PC-3 (cell line): ENCODE measurements at places on chromosomes 3 and 15. TPM values are rescaled to one million over a fixed set of nuclear protein-coding genes. Genes with fewer than 3 reads are reported as not detected.

DNA sequence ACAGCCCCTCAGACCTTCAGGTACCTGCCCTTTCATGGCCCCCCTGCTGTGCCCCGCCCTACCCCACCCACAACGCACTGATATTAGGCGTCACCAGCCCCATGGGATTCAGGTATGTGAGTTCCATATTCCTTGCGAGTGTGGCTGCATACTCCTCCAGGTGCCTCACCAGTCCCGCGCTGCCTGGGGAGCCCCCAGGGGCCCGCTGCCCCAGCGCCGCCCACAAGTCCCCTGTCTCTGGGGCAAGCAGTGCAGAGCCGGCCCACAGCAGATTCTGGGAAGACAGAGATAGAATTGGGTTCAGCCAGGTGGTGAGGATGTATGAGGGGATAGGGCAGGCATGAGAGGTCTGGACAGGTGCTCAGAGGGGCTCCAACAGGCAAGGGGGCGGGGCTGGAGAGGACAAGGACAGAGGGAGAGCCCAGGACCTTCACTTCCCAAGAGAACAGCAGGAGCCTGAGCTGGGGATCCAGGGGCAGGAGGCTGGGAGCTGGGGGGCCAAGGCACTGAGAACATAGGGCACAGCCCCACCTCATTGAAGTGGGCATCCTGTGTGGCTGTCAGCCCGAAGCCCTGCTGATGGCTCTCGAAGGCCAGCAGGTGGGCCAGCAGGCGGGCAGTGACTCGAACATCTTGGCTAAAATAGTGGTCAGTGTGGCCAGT lies 13.1 kb upstream of the SLC26A6 start:
- DNase-seq, result no peak

DNA sequence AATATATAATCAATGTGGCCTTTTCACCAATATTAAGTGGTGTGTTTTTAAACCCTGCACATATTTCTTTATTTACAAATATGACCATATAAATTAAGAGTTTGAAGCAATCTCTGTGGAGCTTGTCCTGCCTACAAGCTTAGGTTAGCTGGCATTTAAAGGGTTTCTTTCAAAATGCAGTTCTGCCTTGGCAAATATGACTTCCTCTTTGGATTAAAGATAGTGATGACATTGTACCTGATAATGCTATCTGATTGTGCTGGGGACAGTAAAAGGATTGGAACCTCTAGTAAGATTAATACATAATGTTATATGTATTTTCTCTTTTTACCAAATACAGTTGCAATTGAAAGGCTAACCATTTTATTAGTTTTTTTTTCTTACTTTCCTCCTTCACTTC lies 249.1 kb downstream of the OTOL1 start:
- no peak for DNase-seq

- no peak for DNase-seq
Measured at GRCh38 chr3:86162521-86162920, 828.4 kb downstream of the VGLL3 start.

- no peak for DNase-seq
Measured at GRCh38 chr15:67193223-67193990, 61.1 kb downstream of the AAGAB start.

DNA sequence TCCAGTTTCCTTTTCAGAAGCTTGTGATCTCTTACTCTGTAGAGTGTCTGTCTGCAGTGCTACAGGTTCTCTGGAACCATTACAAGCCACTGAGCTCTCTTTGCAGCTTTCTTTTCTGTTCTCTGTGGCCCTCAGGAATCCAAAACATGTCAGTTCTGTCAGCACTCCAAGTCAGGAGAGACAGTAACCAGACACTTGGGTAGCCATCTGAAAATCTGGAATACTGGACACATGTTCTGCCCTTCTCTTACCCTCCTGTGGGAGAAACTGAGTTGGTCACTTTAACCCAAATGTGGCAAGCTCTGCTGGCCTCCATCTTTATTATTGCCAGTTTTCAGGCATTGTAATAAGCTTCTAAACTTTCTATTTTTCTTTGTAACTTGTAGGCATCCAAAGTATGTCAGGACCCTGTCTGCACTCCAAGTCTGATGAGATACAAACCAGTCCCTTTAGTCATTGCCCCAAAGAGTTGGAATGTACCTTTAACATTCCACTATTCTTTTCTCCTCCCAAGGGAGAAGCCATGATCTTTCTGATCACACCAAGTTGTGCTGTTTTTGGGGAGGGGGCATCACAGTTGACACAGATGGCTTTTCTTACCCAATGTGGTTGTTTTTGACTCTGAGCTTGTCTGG lies 183.7 kb downstream of the DPH6 start:
- DNase-seq, result no peak

DNA sequence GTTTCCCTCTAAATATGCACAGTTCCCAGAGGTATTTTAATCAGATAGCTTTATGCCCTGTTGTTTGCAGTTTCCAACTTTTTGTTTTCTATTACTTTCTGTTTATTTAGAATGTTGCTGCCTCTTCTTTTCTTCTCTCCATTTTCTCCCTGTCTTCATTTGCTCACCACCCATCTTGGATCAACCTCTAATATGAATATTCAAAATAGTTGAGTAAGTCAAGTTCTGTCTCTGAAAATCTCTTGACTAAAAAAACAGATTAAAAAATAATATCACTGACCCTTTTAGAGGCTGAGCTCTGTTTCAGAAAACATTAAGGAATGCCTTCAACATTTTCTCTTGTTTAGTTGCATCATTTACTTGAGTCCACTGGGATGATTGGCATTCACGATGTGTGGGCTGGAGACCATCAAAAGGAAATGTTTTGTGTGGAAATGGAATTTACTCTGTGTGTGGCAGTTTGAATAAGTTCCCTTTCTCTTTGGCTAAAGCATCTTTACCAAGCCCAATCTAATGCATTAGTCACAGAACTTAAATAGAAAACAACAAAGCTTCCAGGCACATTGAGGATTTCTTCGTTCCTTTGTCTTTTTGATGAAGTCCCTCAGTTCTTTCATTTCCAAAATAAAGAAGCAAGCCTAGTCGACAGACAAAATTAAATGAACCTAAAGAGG lies 633.9 kb upstream of the TGFBR2 start:
- no peak for DNase-seq

GRCh38 chr3:17078926-17079465 lies 194.2 kb downstream of the PLCL2 start:
- DNase-seq, result no peak

- no peak for DNase-seq
Measured at GRCh38 chr3:128987302-128988100, 6.4 kb downstream of the CFAP92 start.

- no peak for DNase-seq
Measured at GRCh38 chr15:38609097-38609738, 44.6 kb upstream of the RASGRP1 start.

DNA sequence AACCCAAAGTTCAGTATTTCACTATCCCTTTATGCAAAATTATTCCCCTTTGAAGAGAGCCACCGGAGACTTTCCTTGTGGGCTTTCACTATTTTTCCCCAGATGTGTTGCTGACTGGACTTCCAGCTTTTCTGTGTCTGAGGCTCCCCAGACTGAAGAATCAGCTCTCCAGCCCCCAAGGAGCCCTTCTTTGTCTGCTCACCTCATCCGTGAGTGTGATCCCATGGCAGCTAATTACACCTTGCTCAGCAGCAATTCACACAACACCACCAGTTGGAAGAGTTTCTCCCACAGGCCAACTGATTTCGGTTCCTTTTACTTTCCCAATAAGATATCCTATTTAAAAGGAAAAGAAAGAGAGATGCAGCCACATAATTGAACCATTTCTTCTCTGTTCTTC lies 249.5 kb upstream of the TRIM42 start:
- DNase-seq, result no peak

DNA sequence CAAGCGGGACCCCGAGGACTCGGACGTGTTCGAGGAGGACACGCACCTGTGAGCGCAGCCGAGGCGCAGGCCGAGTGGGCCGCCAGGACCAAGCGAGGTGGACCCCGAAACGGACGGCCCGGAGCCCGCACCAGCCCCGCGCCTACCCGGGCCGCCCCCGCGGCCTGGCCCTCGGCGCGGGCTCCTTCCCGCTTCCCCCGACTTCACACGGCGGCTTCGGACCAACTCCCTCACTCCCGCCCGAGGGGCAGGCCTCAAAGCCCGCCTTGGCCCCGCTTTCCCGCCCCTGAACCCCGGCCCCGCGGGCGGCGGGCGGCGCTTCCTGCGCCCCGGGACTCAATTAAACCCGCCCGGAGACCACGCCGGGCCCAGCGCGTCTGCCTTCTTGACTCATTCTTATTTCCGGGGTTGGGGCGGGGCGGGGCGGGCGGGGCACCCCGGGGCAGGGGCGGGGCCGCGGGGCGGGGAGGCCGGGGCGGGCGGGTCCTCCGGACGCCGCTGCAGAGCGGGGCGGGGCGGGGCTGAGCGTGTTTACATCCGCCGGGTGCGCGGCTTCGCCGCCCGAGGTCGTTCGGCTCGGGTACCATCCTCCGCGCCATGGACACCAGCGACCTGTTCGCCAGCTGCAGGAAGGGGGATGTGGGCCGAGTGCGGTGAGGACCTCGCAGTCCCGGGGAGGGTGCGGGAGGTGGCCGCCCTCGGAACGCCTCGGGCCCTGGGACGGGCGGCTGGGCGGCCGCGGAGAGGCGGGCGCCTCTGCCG lies at the start of gene ABTB1:
Gene ABTB1, plus strand, starts transcription at position 524 of the 762 bp plus-strand sequence. Its CDS starts 74 bp downstream, at position 598.
- peak; percentile 65 for DNase-seq

DNA sequence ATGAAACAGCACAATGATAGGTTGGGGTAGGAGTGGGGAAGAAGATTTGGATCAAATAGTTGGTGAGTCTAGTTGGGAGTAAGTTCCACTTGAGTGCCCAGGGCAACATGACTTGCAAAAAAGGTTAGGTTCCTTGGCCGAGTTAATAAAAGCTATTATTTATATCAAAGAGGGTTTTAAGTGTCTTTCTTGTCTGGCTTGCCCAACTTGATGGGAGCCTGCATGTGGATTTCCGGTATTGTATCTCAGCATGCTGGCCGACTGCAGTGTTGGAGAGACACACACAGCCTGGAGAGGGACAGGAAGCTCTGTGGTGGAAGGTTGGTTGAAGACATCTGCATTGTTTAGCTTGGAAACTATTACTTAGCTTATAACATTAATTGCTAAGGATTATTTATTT lies 449.5 kb upstream of the TBL1XR1 start:
- no peak for DNase-seq

DNA sequence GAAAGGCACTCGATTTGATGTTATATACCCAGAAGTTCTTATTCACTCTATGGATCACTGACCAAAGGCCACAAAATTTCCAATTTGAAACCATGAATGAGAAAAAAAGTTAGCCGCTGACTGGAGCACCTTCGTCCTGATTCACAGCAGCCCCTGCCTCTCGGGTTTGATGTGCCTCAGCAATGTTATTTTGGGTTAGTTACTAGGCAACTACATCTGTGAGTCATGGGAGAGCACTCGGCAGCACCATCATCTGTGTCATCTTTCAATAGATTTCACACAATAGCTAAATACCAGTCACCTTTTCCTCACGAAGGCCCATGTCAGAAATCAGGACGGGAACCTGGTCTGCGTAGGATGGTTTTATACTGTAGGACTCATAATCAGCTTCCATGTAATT lies 269.2 kb downstream of the ZBBX start:
- DNase-seq, result peak; percentile 65

DNA sequence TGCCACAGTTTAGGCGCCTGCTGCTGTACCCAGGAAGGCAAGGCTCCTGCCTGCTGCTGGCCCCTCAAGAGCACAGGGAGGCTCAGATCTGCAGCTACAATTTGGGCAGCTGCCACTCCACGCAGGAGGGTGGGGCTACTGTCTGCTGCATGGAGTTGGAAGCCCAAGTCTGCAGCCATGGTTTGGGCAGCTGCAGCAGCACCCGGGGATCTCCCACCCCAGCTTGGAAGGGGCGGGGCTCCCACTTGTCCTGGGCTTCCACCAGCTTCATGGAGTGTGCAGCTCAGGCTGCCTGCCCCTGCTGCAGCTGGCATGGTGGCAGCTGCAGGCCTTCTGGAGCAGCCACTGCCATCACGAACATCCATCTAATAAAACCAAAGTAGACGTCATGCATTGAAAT lies 512.9 kb downstream of the PYDC2 start:
- no peak for DNase-seq

DNA sequence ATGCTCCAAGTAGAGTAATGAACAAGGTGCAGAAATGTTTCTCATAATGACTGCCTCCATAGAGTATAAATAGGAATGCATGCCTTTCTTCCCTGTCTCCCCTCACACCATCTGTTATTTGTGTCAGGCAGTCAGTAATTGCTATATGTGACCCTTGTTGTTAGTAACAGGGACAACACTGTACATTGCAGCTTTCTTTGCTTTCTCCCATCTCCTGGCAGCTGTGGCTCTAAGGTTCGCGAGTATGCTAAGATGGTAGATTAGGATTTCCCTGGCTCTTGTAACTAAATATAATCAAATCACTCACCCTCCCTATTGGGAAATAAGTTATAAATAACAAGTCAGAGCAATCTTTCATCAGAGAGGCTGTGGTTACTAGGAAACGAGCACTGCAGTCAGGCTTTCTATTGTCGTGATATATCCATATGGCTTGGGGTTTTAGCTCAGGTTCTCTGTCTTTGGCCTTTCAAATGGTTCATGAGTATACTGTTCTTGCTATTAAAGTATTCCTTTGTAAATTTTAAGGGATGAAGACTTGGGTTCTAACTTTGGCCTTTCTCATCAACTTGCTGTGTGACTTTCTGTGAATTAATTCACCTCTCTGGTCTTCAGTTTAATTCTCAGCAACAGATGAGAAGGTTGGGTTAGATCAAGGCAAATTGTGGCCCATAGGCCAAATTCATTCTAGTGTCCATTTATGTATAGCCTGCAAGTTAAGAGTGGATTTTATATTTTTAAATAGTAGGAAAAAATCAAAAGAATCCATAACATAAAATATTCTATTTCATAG lies 8.1 kb upstream of the MINDY4B start:
- DNase-seq, result no peak

GRCh38 chr15:43913026-43913780 lies 86.4 kb downstream of the WDR76 start:
- DNase-seq, result peak; percentile 96

GRCh38 chr3:155164306-155164705 lies 84.2 kb downstream of the MME start:
- no peak for DNase-seq

DNA sequence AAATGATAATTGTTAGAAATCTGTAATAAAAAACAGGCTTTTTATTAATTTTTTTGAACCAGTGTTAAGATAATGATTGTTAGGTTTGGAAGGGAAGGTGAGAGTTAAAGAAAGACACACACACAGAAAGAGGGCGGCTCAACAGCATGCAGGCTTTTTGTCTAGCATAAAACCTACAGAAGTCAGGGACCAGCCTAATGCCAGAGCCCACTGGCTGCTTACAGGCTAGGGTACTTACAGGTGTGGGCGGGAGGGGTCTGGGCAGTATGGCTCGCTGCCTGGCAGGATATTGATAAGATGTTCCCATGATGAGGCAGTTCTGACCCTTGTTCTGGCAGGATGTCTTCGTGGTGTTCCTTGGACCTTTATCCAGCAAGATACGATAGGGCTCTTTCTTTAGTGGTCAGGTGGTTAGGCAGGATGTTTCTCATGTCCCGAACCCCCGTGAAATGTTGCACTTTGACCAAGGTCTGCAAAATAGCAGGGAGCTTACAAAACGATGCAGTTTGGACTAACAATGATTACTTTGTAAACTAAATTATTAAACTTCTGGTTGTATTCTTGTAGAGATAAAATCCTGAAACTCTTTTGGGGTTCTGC lies 84.7 kb downstream of the DCUN1D1 start:
- DNase-seq, result no peak

GRCh38 chr3:13060341-13060910 lies 12.8 kb downstream of the IQSEC1 start:
- DNase-seq, result no peak

Gene CD80
- total RNA-seq, result not detected in 2 replicates

Gene TRPM1
- total RNA-seq, result not detected in 2 replicates

Gene SLC28A2
- not detected in 2 replicates for total RNA-seq

Gene GMPPB
- total RNA-seq, result 69.5 and 83.9 TPM in 2 replicates

Gene PCOLCE2
- 17.3 and 23.9 TPM in 2 replicates for total RNA-seq

Gene SYNM
- 9.9 and 15.6 TPM in 2 replicates for total RNA-seq

Gene GRM2
- 0.07 and 0.17 TPM in 2 replicates for total RNA-seq
